ENCODE measurements at places on chromosomes 5 and 9.

DNA sequence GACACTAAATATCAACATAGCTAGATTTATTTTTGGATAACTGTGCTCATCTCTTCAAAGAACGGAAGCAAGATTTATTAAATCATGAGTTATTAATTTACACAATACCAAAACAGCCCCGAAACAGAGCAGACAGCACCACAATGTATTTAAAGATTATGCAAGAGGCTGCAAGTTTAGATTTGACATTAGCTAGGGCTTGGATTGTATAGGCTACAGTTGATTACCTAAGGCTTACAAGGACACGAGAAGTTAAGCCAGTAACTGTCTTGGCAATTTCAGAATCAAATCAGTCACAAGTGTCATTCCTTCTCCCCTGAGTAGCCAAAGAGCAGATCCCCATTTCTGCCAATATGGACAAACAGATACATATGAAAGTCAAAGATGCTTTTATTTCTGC is 152.6 kb downstream of the MED27 start:
- H3K36me3 ChIP-seq = no peaks in the 10 kb centered on the region
- no peak overlapping the region for H3K27ac ChIP-seq
- H3K4me1 ChIP-seq = peaks cover 10% of the 10 kb centered on the region
- H3K4me3 ChIP-seq = no peak overlapping the region
- no peak for DNase-seq

DNA sequence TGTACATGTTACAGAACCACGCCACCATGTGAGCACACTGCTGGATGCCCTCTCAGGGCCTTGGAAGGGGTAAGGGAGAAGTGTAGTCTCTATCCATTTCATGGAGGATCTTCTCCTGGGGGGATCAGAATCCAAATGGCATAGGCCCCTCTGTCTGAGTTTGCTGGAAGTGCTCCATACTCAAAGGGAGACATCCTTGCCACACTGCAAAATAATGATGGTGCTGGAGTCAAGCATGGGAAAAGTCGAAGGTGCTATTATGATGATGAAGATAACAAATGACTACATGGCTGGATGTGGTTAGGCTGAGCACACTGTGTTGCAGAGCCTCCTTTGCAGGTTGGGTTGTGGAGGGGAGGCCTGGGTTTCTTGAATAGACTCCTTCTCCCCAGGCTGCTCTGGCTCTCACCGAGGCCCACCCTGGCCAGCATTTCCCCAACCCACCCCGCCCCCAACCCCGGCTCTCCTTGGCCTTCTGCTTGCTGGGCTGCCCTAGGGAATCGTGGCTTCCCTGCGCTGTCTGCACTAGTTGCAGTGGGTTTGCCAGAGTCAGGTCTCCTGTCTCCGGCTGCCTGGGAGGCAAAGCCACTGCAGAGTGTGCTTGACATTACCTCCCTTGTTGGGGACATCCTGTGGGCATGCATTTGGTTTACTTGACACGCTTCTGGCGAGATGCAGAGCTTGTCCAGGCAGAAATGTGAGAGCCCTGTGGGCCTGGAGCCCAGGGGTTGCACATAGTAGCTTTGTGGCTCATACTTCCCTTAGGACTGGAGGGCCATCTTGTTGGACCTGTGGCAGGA is 3.0 kb downstream of the MVB12B start:
- DNase-seq = no peak
- no peaks in the 10 kb centered on the region for H3K36me3 ChIP-seq
- no peak overlapping the region for H3K4me3 ChIP-seq
- H3K4me1 ChIP-seq = peaks cover 2% of the 10 kb centered on the region

DNA sequence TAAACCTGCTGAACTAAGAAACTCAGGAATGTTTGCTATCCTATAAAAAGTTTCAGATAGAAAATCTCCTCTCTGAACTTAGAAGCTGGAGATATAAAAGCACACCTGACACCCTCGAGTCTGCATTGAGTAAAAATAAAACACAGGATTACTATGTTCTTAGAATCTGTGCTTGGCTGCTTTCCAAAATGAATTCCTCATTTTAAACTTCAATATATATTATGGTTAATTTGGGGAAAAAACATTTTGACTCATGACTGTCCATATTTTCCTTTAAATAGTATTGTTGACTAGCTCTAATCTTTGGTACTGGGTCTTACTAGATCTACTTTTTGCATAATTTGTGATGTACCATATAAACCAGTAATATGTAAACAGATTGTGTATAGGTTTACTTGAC is 36.7 kb downstream of the FBXW2 start:
- H3K27ac ChIP-seq = no peak overlapping the region
- no peaks in the 10 kb centered on the region for H3K4me1 ChIP-seq
- H3K4me3 ChIP-seq = no peak overlapping the region
- DNase-seq = no peak

GRCh38 chr9:86735772-86736458 is 211.4 kb downstream of the GAS1 start:
- no peaks in the 10 kb centered on the region for H3K4me1 ChIP-seq
- no peaks in the 10 kb centered on the region for H3K36me3 ChIP-seq
- no peak overlapping the region for H3K27ac ChIP-seq
- H3K4me3 ChIP-seq = no peak overlapping the region

DNA sequence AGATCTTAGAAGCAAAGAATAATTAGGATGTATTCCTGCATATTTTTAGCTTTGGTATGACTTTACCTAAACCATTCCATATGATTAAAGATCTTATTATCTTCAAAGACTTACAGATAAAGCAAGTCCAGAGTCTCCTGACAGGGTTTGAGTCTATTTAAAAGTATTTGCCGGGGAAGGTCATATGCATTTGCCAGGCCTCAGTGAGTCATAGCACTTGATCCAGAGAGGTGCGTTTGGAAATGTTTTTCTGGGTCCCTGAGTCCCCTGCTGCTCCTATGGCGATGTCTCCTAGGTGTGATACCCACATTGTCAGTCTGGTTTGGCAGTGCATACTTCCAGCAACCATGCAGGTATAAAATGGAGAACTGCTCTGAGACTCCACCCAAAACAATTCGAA is 217.0 kb downstream of the FBXL7 start:
- peaks cover 4% of the 10 kb centered on the region for H3K4me1 ChIP-seq
- no peak overlapping the region for H3K4me3 ChIP-seq
- H3K27me3 ChIP-seq = no peaks in the 10 kb centered on the region
- no peak overlapping the region for H3K27ac ChIP-seq
- DNase-seq = no peak

All from H9 (cell line).